Fibroblast of villous mesenchyme (primary cell): ENCODE measurements at places on chromosomes 16 and 17. TPM values are rescaled to one million over a fixed set of nuclear protein-coding genes. Genes with fewer than 3 reads are reported as not detected.

TAT gene
- total RNA-seq: under 0.01 TPM in 1 of 2 replicates, not detected in the other

SMIM22 gene
- not detected in 2 replicates for total RNA-seq

SULT1A2 gene
- total RNA-seq: under 0.01 TPM in 1 of 2 replicates, not detected in the other

CFAP119 gene
- 1.3 and 3.2 TPM in 2 replicates for total RNA-seq

ANKRD13B gene
- 3.5 and 8.6 TPM in 2 replicates for total RNA-seq

MRM1 gene
- total RNA-seq: 3.9 and 4.7 TPM in 2 replicates

SEPTIN12 gene
- total RNA-seq: not detected in 2 replicates

ANKRD40CL gene
- not detected in 2 replicates for total RNA-seq

MEIOB gene
- total RNA-seq: under 0.01 TPM in 1 of 2 replicates, not detected in the other

CANT1 gene
- total RNA-seq: 49.6 and 63.9 TPM in 2 replicates

OR3A2 gene
- total RNA-seq: 0.43 and 0.64 TPM in 2 replicates

TBC1D28 gene
- total RNA-seq: not detected in 2 replicates

DNAAF8 gene
- total RNA-seq: 1.3 and 1.7 TPM in 2 replicates

CD19 gene
- total RNA-seq: not detected in 2 replicates

CACNB1 gene
- total RNA-seq: 7.7 and 7.8 TPM in 2 replicates
